ENCODE measurements at places on chromosomes 6 and 20. TPM values are rescaled to one million over a fixed set of nuclear protein-coding genes. Genes with fewer than 3 reads are reported as not detected.

LEMD2 gene
- polyA plus RNA-seq: 69.0 TPM

DNA sequence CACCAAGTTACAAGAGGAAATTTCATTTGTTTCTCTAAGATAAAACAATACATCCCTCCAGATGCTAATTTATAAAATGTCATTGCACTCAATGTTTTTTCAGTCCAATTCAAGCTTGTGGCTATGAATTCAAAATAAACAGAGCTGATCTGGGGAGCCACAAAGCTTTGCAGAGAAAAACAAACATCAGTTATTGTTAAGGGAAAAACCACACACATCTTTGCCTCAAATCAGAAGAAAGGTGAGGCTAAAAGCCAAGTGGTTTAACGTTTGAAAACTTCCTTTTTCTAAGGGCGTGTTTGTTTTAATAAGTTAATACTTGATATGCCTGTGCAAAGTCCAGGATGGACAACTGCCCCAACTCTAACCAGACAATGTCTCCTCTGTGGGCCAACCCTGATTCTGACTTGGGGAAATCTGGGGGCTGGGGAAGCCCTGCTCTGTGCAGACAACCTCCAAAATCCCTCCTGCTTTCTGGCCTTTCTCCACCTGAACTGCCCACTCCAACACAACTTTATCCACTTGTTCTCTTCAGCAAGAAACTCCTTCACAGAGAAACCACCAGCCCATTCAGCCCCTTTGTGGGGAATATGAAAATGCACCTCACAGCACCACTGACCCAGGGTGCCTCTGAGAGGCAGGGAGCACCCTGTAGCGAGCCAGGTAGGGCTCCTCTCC lies 44.6 kb upstream of the NT5E start:
- DNase-seq: no peak

DNA sequence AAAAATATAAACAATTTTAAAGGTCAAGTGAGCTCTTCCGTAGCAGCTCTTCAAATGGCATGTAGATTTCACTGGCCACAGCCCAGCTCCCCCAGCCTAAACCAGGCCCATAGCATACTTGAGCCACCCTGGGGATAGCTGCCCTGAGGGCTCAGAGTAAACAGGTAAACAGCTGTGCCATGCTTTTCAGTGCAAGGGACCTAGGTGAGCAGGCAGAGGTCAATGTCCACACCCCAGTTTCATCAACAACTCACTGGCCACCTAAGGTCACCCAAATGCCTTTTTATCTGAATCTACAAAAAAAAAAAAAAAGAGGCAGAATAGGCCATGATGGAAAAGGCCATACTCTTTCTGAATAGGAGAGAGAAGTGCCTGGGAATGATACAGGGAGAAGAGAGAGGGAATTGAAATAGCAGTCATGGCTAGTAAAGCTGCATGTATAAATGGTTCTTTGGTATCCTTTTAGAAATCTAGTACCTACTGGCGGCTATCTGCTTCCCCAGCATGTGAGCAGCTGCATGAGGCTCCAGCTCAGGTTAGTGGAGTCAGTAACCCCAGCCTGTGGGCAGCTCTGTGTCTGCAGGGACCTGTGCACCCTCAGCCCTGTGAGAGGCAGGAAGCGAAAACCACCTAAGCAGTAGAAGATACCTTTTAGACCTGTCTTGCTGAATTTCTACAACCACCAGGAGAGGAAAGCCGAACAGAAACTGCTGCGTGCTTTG lies 77.0 kb downstream of the FOXA2 start:
- no peak for DNase-seq

GRCh38 chr20:59832406-59833363 lies 100.8 kb downstream of the SYCP2 start:
- no peak for DNase-seq

DNA sequence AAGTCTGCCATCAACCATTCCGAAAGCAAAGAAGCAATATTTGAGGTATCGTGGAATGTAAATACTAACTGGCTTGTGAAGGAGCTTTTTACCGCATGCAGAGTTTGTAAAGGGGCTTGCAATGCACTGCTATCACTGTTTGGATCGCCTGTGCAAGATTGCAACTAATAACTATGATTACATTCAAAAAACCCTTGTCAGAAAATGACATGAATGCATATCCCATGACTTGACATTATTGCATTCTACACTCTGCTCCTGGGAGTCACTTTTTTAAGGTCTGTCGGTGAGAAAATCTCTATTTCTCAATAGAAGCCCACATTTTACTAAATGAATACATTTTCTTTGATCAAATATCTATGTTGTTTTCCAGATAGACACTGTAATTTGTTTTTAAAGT lies 335.4 kb upstream of the SPTLC3 start:
- no peak for DNase-seq

- DNase-seq: no peak
Measured at GRCh38 chr20:59822291-59823029, 111.0 kb downstream of the SYCP2 start.

SLC17A2 gene
- not detected for polyA plus RNA-seq

HRH3 gene
- polyA plus RNA-seq: not detected

PBOV1 gene
- 0.17 TPM for polyA plus RNA-seq

DNA sequence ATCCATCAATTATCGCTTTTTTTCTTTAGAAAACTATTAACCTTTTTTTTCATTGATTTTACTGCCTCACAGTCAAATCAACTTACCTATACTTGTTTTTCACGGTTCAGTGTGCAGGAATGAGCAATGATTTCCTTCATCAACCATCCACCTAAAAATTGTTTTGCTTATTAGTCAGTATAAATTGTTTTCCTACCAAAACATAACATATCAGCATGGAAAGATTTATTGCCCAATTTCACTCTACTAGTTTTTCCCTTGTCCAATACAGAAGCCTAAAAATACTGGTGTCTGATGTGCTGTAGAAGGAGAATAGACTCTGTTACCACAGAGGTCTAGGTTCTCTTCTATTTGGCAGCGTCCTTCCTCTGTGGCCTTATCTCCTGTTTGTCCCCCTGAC lies 558.2 kb upstream of the CITED2 start:
- no peak for DNase-seq

DNA sequence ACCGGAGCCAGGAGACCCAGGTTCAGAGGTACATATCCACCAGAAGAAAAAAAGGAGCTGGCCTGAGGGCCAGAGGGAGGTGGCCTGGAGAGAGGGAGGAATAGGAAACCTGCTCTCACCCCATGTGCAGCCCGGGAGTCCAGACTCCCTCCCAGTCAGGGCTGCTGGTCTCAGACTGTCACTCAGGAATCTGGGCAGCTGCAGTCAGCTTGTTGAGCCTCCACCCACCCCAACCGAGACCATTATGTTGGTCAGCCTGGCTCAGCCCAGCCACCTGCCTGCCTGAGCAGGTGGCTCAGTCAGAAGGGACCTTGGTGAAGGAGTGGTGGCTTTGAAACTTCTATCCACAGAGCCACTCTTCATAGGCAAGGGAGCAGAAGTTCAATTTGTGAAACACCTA lies 53.3 kb upstream of the EPB41L1 start:
- no peak for DNase-seq

DNA sequence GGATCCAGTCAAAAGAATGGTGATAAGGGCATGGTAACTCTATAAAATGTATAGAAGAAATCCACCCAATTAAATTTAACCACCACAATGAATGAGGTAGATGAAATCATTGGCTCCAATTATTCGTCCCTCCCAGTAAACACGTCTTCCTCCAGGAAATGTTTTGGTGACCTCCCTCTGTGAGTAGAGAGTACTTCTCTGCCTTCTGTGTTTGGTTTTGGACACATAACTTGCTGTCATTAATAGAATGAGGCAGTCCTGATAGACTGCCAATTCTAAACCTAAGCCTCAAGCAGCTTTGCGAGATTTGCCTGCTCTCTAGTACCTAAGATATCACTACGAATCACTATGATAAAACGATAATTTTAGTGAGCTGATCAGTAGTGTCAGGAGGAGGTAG lies 632.8 kb downstream of the HDGFL1 start:
- DNase-seq: no peak

- DNase-seq: no peak
Measured at GRCh38 chr20:53914781-53915445, 155.5 kb downstream of the BCAS1 start.

ME1 gene
- polyA plus RNA-seq: 15.8 TPM

Measured in left lung (tissue), 14 donors.